ENCODE measurements at places on chromosomes 7 and 10.

DNA sequence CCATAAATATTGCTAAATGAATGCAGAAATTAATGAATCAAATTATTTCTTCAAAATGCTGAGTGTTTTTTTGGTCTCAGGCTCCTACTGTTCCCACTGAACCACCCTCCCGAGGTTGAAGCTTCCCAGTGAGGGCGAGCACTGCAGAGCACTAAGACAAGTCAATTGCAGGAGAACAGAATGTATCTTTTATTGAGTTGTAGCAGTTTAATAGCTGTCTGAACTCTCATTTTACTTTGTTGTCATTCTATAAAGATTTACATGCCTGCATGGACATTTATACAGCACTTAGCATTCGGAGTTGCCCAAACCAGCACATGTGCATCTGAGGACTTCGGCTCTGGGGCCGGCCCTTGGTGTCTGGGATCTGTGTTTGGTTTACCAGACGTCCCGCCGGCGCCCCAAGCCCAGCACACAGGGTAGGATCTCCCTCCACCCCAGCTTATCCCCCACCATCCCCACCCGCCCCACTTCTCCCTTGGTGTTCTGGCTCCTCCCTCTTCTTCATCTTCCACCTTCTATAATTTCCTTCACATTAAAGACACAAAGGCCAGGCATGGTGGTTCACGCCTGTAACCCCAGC lies 211.0 kb upstream of the SH2B2 start:
- no peak for DNase-seq

GRCh38 chr10:132739225-132739613 lies 46.7 kb downstream of the NKX6-2 start:
- DNase-seq = no peak

GRCh38 chr10:5526691-5527331 lies 2.0 kb downstream of the CALML3 start:
- no peak for DNase-seq

GRCh38 chr10:6781133-6781770 lies 201.2 kb upstream of the PRKCQ start:
- no peak for DNase-seq

DNA sequence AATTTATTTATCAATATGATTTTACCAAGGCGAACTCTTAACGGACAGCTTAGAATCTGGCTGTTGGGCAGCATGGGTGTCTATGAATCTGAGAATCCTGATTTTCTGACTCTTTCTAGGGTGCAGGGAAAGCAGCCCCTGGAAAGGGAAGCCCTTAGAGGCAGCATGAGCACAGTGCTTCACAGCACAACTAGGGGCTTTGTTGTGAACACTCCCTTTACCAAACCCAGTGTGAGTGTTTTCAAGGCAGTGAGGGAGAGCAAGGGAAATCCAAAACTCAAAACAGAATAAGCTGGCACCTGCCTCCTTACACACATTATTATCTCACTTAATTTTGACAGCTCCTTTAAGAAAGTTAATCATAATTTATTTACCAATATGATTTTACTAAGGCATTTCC lies 116.3 kb upstream of the CSTF2T start:
- no peak for DNase-seq

GRCh38 chr10:89175816-89176215 lies 31.3 kb downstream of the CH25H start:
- DNase-seq = no peak

GRCh38 chr10:78445308-78445707 lies 411.6 kb downstream of the RPS24 start:
- DNase-seq = no peak

DNA sequence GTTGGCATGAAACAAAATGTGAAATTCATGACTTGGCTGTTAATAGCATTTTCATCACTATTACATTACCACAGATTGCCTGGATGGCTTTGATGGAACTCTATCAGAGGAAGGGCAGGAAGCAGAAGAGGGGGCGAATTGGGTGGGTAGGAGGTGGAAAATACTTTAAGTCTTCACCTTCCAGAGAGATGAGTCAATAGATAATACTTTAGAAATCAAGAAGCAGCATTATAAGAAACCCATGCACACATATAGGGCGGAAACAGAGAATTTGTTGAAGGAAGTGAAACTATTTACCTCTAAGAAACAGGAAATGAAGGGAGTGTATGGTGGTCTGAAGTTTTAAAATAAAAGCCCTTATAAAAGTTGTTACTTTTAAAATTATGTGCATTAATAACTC lies 152.1 kb upstream of the TARP start:
- DNase-seq = no peak

- DNase-seq = no peak
These were observed 714 bp upstream of the KCND2 start for GRCh38 chr7:120272261-120272660.

DNA sequence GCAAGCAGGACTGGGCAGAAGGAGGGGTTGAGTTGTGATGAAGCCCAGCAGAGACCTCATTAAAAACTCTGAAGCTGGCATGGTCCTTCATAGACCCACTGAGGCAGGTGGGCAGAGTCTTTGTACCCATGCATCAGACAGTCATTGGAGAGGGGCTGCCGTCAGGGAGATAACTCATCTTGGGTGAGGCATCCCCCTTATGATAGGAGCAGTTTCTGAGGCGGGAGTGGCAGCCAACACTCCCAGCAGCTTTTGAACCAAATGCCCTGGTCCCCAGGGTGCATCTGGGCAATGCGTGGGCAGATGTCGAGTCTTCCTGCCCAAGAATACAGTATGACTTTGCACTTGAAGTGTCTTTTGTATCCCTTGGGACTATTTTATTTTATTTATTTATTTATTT lies 68.1 kb downstream of the HTR5A start:
- DNase-seq = no peak

- DNase-seq = no peak
These were observed 918 bp downstream of the PWWP2B start for GRCh38 chr10:132397671-132398565.

DNA sequence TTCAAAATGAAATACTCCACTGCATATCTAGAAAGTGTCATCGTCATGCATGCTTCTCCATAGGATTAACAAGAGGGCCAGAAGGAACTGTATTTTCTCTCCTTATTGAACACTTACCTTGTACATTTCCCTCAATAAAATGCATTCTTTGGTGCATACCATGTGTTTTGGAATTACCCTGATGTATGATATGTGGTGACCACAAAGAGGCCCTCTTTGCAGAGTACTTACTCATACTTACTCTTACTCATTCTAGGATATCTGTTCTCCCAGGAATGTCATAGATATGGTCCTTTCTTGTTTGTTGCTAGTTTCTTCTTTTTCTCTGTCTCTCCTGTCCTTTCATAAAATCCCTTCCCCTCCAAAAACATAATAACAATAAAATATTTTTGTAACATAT lies 1087.1 kb upstream of the POT1 start:
- DNase-seq = no peak

DNA sequence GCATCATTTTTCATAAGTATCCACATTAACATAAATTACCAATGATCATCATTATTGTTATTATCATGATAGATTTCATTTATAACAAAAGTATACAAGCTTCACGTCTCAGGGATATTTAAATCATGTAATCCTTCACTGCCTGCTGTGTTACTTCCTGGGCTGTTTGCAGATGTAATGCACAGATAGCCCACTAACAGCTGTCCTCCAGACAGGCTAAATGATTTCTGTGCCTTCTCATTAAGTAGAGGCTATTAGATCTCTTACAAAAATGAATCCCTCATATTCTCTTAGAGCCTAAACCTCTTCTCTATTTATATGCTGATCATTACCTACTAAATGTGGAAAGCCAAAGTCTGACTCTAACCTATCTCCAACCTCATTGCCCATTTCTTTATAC lies 9.3 kb downstream of the PCLO start:
- DNase-seq = no peak

DNA sequence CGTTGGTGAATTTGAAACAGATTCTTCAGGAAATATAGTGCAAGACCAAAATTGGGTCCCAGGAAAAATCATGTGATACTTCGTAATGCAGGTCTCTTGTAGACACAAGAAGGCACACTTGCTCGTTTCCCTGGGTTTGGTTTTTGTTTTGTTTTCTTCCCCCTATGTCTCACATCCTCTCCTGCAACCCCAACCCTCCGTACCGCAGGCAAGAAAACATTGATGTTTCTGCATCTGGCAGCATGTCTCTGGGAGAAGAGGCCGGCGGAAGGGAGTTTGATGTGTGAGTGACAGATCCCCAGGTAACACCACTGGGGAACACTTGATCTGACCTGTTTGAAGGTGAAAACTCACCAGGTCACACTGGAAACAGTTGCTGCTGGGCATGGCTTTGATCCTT lies 718.5 kb downstream of the AUTS2 start:
- DNase-seq = no peak

- no peak for DNase-seq
These were observed 3.4 kb downstream of the HIPK2 start for GRCh38 chr7:139774376-139774775.

DNA sequence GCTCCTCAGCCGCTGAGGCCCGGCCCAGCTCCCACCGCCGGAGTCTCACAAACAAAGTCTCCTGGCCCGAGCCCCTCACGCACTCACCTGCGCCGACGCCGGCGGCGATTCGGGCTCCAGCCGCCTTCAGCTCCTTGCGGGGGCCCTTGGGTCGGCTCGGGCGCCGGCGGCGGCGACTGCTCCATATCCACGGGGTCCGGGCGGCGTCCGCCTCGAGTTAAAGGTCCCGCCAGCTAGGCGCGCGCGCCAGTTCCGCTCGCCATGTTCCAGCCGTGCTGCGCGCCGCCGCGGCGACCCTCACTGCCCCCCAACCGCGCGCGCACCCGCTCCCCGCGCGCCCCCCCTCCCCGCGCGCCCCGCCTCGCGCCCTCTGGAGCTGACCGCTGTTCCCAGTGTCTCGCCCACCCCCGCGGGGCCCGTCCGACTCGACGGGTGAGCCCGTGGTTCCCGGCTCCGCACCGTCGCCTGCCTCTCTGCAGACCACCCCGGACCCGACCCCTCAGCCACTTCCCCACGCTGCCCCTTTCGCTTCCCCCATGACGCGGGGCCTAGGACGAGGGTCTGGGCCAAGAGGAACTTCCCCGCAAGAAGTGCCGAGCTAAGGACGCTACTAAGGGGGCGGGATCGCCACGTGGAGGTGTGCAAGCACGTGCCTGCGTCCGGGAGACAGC lies 396.1 kb downstream of the ZNF33B start:
- DNase-seq = no peak

DNA sequence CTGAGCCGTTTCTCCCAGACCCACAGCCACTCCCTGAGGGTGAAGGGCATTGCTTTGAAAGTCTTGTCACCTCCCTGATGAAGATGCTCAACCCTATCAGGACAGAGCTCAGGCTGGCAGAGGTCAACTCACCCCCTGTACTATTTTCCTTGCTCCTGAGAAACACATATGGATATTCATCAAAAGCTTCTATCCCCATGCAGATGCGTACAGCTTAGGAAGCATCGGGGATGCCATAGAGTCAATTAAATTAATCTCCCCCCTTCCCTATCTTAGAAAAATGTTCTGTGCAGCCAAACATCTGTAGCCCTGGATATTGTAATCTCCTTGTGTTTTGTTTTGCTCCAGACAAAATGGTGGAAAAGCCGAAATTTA lies 67.2 kb downstream of the EMX2 start:
- no peak for DNase-seq

- DNase-seq = no peak
These were observed 16.5 kb downstream of the DENND11 start for GRCh38 chr7:141685285-141686023.

GRCh38 chr7:110253093-110253492 lies 837.8 kb upstream of the LRRN3 start:
- DNase-seq = no peak

DNA sequence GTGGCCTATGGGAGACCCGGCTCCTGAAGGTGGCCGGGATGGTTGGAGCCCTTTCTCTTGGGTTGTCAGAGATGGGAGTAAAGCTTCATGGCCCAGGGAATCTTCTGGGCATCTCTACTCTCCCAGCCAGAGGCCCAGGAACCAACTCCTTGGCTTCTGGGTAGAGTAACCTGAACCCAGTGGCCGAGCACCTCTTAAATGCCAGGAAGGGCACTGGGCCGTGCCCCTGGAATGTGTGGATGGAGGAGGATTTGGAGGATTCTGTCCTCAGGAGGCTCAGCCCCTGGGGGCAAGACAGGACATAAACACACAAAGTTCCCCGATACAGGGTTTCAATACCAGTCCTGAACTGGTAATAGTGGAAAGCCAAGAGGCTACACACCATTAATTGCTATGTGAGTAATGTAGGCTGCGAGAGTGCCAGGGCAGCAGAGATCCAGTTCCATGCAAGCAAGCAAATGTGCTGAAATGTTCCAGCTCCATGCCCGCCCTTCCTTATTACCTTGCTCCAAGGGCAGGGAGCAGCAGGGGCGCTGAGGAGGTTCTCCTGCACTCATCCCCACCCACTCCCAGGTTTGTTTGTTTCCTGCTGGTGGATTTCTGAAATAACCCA lies 1.2 kb downstream of the PALD1 start:
- no peak for DNase-seq

GRCh38 chr7:18378989-18379605 lies 116.5 kb upstream of the HDAC9 start:
- DNase-seq = no peak

All from neural crest cell (in vitro differentiated cells).